Posterior cingulate gyrus (tissue), 11 donors: ENCODE measurements at places on chromosomes 2 and 18.

GRCh38 chr2:241033336-241033987 is 35.0 kb downstream of the SNED1 start:
- DNase-seq, result no peak

DNA sequence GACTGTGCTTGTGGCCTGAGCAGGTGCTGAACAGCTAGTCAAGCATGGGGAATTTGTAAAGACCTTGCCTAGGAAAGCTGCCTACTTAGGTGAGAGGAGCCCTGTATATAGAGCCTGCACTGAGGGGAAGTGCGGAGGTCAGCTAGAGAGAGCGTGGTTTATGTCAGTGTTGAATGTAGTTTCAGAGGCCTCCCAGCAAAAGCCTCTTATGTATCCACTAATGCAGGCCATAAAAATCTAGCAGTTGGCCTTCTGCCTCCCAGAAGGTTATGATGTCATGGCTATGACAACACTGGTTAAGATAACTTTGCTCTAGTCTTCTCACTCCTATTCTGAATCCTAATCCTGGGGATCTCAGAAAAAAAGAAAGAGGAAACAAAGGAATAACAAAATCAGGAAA is 88.9 kb downstream of the ASXL3 start:
- no peak for DNase-seq

DNA sequence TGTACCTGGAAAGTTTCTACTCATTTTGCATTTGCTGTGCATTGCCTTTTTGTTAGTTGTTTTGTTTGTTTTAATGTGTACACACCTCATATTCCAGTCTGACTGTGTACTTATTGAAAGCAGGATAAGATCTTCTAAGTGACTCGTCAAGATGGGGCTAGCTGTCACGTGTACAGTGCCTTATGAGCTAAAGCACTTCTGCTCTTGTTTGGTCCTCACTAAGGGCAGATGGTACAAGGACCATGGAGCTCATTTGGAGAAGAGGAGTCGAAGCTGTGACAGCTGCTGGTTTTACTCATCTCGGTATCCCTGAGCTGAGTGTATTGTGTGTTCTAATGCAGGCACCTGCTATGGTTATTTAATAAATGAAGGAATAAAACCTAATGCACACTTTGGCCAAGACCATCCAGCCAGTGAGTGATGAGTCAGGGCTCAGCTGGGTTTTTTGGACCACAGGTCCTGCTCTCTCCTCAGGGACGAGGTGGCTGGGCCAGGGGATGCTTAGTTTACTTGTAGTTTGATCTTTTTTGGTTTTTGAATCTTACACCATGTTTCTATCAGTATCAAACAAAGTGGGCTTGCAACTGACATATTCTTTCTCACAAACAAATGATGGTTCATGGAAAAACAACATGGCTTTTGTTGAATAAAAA is 152.5 kb upstream of the APCDD1 start:
- no peak for DNase-seq

DNA sequence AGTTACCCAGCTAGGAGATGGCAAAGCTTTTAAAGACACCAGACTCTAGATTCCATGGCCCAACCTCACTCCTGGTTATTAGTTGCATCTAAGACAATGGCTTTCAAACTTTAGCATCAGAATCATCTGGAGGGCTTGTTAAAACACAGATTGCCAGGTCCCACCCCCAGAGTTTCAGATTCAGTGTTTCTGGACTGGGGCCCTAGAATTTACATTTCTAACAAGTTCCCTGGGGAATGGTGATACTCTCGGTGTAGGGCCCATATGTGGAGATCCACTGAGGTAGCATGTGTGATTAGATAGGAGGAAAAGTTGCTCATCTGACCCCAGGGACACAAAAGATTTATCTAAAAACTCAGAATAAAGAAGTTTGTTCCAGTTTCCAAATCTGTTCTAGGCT is 14.5 kb upstream of the TTR start:
- DNase-seq, result no peak

GRCh38 chr2:180840641-180841040 is 139.8 kb upstream of the UBE2E3 start:
- no peak for DNase-seq

- DNase-seq, result peak; percentile 25
These were observed 639 bp downstream of the MRO start for GRCh38 chr18:50819027-50819727.

- no peak for DNase-seq
These were observed 38.5 kb downstream of the SPRED2 start for GRCh38 chr2:65393743-65394422.

GRCh38 chr2:43001787-43002468 is 209.5 kb upstream of the HAAO start:
- DNase-seq, result peak; percentile 57

DNA sequence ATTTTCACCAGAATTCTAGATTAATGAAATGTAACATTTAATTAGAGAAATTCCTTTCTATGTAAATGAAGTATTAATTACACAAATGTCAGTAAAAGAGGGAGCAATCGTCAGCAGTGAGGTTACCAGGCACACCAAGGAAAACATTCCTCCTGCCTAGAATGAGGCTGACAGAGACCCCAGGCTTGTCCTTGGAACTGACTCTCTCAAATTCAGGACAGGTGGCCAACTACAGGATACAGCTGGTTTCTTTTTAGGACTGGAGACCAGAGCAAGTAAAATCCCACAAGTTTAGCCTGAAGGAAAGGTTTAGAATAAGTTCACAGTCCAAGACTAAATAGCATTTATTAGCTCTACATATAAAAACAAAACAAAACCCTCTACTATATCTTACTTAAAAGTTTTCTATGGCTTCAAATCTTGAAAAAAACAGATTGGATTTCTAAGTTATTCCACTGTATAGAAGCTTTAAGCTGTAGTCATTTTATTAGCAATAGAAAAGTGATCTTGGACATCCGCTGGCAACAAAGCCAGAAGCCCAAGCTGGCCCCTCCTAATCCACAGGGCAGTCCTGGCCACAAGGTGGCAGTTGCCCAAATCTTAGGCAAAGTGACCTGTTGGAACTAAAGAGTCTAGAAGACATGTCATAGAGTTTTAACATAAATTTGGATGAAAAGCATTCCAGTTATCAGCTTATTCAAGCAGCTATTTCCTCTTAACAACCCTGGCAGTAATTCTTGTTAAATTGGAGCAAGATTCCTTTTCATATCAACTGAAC is 81.0 kb downstream of the SP3 start:
- no peak for DNase-seq

DNA sequence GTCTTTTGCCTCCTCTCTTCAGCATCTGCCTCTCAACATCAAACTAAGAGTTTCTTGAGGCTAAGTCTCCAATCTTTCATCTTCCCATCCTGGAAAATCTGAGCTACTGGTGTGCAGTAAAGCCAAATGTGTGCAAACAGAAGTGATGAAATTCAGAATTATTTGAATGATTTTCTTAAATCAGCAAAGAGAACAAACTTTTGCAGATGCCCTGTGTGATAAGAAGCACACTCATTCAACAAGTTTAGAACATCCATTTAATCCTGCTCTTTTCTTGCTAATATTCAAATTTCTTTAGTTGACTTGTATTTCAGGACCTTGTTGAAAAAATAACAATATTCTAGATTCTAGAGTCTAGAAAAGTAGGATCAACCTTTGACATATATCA is 1374.9 kb upstream of the CELF4 start:
- no peak for DNase-seq

DNA sequence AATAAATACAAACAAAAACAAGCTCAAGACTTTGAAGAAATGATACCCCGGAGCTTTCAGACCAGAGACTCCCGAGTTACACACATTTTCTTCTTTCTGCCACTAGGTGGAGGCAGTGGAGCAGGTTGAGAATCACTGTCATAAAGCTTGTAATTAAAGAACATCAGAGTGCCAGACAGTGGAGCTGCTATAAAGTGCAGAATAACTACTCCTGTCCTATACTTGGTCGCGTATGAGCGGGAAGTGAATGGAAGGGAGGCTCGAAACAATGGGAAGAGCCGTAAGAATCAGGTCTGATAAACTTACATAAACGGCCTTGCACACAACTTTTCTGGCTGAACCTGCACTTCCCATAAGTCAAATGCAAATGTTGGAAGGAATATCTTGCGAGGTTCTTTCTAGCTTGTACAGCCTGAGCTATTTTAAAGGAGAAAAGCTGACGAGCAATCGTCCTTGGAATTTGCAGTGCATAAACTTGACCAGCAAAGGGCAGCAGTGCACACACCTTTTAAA is 189.0 kb downstream of the RPIA start:
- no peak for DNase-seq

GRCh38 chr2:150557020-150557600 is 69.6 kb upstream of the RND3 start:
- DNase-seq, result no peak

DNA sequence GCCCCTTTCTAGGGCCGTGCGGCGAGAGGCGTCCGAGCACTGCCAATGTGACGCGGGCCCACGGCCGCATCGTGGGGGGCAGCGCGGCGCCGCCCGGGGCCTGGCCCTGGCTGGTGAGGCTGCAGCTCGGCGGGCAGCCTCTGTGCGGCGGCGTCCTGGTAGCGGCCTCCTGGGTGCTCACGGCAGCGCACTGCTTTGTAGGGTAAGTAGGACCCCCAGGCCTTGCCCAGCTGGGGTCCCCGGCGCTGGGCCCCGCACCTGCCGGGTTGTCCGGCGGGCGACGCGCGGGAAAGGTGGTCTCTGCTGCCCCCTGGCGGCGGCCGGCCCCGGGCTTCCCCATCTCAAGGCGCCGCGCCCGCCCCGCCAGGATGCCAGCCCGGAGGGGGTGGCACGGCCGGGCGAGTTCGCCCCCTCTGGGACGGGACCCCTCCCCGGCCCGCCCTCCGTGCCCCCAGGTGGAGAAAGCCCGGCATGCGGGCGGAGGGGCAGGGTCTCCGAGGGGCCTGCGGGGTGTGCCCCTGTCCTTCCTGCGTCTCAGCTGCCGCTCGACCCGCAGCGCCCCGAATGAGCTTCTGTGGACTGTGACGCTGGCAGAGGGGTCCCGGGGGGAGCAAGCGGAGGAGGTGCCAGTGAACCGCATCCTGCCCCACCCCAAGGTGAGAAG is 1.9 kb downstream of the PRSS56 start:
- DNase-seq, result no peak

DNA sequence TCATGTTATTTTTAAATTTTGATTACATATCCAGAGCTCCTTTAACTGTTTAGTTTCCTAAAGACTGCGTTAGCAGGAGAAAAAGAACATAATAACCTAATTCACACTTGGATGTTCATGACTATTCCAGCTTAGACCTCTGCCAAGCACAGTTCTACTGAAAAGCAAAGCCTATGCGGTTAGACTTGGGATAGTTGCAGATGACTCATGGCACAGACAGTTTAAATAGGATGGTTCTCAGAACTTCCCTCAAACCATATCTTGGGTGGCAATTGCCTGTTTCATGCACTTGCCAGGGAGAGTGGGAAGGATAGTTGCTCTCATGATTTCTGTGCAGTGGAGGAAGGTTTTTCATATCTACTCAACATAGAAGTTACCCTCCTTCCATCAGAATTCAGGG is 149.7 kb upstream of the KLHL29 start:
- DNase-seq, result no peak

- no peak for DNase-seq
These were observed 4.0 kb downstream of the REV1 start for GRCh38 chr2:99485824-99486223.

DNA sequence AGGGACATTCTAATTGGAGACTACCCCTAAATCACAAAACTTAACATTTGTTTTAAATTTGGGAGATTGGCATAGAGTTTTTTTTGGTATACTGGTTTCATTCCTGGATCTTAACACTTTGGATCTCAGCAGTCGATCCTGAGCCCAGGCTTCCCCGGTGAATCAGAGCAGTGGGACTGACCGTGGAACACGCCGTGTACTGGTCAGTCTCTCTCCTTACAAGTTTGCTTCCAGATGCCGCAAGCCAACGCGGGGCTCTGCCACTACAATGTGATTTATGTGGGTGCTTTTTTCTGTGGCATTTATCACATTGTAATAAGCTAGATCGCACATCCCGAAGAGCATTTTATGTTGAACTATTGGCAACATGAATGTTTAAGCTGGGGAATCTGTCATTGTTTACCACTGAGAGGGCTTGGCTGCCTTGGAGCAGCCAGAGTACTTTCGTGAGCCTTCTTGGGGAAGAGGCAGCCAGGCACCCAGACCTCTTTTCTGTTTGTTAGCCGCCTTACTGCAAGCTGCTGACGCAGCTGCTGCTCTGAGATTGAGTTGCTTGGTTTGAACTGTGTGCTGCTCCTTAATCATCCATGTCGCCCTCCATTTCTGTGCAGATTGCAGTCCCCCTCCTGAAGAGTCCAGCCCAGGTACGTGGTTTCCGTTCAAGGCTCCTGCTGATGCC is 49.3 kb downstream of the COA5 start:
- DNase-seq, result no peak

GRCh38 chr2:189444322-189444721 is 3.0 kb downstream of the WDR75 start:
- DNase-seq, result no peak

DNA sequence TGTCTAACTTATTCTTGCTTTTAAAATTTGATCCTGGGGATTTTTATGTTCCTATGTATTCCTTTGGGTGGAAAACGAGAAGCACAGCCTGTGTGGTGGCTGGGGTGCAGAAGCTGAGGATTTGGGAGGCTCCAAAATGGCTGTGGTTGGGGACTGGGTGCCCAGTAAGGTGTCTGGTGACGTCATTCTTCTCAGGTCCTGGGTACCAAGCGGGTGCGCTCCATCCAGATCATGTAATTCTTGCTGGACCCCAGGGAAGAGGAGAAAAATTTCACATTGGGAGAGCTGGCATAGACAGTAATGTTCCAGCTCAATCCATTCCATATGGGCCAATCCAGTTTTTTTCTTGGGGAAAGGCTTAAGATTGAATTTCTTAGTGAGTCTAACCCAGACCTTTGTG is 61.1 kb upstream of the THOC1 start:
- no peak for DNase-seq

GRCh38 chr2:75055142-75055819 is 96.8 kb downstream of the POLE4 start:
- no peak for DNase-seq

DNA sequence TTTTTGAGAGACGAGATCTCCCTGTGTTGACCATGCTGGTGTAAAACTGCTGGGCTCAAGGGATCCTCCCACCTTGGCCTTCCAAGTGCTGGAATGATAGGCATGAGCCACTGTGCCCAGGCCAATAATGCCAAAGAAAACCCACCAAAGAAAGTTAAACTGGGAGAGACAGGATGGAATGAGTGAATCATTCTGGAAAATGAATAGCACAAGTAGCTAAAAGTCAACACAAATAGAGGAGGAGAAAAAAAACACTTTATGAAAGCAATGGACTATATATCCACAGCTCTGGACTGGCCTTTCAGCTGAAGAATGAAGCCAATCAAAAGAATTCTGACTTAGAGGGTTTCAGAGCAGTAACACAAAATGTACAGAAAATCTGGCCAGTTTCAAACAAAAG is 23.9 kb downstream of the IAH1 start:
- no peak for DNase-seq

GRCh38 chr2:16100006-16100405 is 159.7 kb downstream of the MYCN start:
- no peak for DNase-seq

- no peak for DNase-seq
These were observed 1.7 kb upstream of the SRBD1 start for GRCh38 chr2:45612731-45613130.
